ENCODE measurements at places on chromosomes 4 and X.

GRCh38 chr4:101020956-101021355 lies 326.4 kb downstream of the PPP3CA start:
- DNase-seq = peak; percentile 58

- peak; percentile 34 for DNase-seq
These were observed 60.9 kb upstream of the MXD4 start for GRCh38 chr4:2322841-2323240.

GRCh38 chr4:146978641-146979040 lies 33.0 kb upstream of the TTC29 start:
- peak; percentile 34 for DNase-seq

DNA sequence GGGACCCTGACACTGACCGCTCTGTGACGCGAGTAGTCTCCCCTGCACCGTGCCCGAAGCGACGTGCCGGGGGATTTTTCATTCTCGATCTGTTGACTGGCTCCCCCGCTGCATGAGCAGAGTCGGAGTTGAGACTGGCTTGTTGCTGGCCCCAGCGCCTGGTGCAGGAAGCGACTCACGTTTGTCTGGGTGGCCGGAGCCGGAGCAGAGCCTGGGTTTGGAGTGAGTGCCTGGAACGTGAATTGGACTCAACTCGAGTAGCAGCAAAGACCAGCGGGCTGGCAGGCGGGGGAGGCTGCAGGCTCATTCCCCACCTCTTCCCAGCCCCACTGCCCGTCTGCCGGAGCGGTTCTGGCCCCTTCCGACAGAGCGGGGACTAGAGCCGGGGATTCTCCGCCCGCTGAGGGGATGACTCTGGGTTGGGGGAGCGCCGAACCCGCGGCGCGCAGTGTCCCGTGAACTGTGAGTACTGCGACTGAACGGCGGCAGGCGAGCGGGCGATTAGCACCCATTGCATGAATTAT lies 554 bp downstream of the PCDH7 start:
- DNase-seq = peak; percentile 46

DNA sequence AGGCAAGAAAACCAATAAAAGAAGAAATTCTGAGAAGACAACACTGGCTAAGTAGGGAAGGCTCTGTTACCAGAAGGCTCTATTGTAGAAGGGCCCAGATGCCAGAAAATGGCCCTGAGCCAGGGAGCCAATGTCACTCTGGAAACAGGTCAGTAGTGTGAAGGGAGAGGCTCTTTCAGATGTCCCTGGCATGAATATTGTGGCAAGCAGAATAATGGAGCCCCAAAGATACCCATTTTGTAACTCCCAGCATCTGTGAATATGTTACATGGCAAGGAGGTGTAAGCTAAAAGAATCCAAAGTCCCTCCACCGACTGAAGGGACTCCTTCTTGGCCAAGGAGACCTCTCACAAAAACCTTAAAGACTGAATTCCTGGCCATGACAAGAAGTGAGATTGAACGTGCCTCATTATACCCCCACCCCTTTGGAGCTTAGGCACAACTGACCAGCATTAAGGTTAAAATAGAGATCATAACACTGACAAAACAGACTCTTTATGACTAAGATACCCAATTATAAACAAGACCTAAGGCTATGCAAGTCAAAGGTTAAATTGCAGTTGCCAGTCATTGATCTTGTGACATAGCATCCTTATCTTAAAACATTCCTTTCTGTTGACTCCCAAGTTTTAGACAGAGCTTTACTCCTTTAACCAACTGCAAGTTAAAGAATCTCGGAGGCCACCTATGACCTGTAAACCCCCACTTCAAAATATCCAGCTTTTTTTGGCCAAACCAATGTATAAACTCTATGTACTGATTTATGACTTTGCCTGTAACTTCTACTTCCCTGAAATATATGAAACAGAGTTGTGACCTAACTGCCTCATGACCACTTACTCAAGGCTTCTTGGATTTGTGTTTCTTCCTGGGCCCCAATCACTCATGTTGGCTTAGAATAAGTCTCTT lies 42.2 kb upstream of the SMIM10 start:
- DNase-seq = peak; percentile 40

- no peak for DNase-seq
These were observed 4.2 kb downstream of the MYL5 start for GRCh38 chr4:678331-679103.

GRCh38 chr4:156583265-156583664 lies 388.3 kb downstream of the PDGFC start:
- DNase-seq = no peak

- no peak for DNase-seq
These were observed 7.4 kb upstream of the LOC101059915 start for GRCh38 chrX:71659959-71660358.

DNA sequence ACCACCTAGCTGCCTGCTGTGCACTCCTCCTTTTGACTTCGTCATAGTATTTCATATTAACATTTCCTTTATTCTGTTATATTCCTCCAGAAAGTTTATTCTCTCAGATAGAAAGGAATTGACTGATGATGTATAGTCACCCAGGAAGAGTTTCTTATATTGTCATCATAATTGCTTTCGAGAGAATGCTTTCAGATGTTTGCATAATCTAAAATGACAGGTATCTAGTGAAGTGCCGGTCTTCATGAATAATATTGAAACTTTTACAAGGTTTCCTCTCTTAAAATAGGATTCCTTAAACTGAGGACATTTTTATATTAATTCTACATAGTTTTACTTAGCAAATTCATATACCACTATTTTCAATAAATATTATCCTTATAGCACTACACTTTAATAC lies 10.1 kb downstream of the SEC24D start:
- DNase-seq = no peak

DNA sequence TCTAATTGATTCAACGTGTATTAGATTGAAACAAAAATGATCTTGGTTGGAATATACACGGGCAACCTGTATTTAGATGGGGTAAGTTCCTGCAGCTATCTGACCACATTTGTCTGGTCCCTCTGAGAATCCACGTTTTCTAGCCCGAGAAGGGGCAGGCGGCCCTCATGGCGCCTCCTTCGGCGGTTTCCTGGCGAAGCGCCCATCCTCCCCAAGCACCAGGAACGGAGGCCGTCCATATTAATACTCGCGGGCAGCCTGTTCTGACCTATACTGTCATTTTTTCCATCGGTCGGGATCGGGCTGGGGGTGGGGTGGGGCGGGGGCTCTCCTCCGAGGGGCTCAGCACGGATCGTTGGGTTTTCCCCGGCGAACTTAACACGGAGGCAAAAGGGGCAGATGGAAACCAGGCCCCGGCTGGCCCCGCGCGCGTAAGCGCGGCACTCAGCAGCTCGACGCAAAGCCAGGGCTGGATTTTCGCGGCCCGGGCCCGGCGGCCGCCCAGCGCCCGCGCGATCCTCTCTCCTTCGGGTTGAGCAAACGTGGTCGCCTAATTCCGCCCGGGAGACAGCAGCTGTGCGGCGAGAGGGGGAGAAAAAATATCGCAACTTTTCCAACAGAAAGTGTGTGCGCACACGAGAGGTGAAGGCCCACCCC lies 77.2 kb upstream of the BCOR start:
- peak; percentile 59 for DNase-seq

GRCh38 chr4:110092646-110093045 lies 105.8 kb downstream of the ELOVL6 start:
- no peak for DNase-seq

- no peak for DNase-seq
These were observed 130.7 kb downstream of the NR3C2 start for GRCh38 chr4:148311526-148311925.
